ENCODE measurements at places on chromosomes 2 and 18.

DNA sequence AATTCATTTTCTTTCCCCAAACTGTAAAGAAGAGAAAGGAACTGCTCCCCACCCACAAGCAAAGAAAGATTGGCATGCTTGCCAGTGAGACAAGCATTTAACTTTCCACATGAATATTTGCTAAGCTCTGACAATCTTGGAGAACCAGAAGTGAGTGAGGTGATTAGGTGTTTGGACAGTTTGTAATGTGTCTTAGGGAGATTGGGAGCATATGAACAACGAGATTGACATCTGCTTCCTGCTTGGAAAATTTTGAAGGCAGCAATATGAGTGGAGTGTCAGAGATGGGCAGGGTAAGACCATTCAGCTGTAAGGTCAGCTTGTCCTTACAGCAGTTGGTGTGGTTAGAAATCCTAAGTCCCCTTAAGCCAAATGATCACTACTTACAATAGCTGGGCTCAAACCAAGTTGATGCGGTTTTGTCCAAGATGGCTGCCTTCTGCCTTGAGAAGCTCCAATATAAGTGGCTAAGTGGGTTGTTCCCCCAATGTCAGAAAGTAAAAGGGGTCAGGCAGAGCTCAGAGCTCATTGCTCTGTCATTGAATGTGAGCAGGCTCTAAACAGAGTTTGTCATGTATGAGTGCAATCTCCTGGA, 36.0 kb upstream of the GALNT5 start:
- DNase-seq, result no peak

DNA sequence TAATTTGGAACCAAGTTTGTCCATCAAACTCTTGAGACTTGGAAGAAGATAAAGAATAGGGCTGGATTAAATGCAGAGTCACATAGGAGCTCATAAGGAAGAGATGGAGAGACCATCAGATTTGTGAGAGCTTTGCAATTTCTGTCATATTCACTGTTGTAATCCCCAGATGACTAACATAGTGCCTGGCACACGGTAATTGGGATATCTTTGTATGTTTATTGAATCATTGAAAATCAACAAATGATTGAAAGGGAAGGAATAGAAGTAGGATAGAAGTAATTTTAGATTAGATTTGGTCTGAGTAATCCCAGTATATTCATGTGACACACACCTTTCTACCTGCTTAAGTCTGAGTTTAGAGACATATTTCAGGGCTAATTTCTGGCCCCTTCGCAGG, 75.4 kb downstream of the LCLAT1 start:
- DNase-seq, result no peak

DNA sequence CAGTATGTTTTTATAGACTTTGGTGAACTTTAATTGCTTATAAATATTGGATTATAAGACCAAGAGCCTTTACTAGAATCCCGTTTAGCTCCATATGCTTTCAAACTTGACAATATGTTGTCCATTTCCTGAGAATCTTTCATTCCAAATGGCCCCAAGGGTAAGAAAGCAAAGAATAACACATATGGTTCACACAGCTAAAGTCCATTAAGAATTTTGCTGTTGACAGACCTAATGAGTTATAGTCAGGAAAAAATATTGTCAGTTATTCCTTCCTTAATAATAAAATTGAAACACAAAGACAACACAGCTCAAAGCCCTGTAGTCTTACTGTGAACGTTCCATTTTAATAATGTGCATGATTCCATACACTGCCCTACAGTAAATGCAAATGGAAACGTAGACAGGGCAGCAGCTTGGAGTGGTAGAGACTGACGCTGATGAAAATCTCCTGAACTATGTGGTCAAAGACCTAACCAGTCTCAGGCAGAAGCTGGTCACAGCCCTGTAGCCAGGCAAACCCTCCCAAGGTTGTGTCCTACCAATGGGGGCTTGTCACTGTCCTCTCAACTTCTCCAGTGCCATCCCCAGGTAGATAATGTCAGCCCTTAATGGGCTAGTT, 49.0 kb upstream of the ATIC start:
- DNase-seq, result no peak

GRCh38 chr2:12543076-12543977, 173.4 kb upstream of the TRIB2 start:
- peak; percentile 29 for DNase-seq

GRCh38 chr2:56757884-56758545, 574.2 kb downstream of the CCDC85A start:
- DNase-seq, result no peak

- peak; percentile 38 for DNase-seq
Measured at GRCh38 chr2:152189622-152190495, 14.3 kb upstream of the STAM2 start.

GRCh38 chr2:66073172-66073571, 361.8 kb upstream of the MEIS1 start:
- DNase-seq, result no peak

DNA sequence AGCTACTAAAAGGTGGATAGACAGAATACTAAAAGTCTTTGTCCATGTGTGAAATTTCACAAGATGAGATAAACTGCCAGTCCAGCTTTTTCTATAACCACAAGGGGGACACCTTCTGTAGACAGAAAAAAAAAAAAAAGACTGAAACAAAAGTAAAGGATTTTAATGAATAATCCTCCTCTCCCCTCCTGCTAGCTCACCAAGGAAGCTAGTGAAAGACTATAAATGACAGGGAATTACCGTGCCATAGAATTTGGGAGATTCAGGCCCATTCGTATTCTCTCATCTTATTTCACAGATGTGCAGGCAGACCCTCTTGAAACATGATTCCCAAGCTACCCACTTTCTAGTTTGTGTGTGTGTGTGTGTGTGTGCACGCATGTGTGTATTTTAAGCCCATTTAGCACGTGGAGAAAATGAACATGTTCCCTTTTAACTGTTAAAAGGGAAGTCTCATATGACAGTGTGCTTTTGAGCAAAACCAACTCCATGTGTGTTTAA, 36.3 kb upstream of the SLC8A1 start:
- no peak for DNase-seq

DNA sequence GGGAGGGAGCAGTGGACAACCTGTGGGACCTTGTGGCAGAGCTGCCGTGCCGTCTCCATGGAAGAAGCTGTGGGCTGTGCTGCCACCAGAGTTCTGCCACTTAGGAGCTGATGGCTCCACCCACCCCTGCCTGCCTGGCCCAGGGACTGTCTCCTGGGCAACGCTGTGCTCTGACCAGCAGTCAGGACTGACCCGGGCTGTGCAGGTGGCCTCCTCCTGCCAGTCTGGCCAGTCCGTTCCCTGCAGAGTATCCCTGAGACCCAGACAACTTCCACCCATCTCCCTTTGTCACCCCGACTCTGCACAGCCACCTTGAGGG, 12.8 kb downstream of the ASIC4 start:
- DNase-seq, result peak; percentile 59

GRCh38 chr2:191679818-191680600, 2.1 kb downstream of the NABP1 start:
- no peak for DNase-seq

GRCh38 chr2:185384822-185385560, 353.6 kb upstream of the FSIP2 start:
- DNase-seq, result no peak

- DNase-seq, result no peak
Measured at GRCh38 chr2:159148901-159149300, 137.6 kb downstream of the WDSUB1 start.

DNA sequence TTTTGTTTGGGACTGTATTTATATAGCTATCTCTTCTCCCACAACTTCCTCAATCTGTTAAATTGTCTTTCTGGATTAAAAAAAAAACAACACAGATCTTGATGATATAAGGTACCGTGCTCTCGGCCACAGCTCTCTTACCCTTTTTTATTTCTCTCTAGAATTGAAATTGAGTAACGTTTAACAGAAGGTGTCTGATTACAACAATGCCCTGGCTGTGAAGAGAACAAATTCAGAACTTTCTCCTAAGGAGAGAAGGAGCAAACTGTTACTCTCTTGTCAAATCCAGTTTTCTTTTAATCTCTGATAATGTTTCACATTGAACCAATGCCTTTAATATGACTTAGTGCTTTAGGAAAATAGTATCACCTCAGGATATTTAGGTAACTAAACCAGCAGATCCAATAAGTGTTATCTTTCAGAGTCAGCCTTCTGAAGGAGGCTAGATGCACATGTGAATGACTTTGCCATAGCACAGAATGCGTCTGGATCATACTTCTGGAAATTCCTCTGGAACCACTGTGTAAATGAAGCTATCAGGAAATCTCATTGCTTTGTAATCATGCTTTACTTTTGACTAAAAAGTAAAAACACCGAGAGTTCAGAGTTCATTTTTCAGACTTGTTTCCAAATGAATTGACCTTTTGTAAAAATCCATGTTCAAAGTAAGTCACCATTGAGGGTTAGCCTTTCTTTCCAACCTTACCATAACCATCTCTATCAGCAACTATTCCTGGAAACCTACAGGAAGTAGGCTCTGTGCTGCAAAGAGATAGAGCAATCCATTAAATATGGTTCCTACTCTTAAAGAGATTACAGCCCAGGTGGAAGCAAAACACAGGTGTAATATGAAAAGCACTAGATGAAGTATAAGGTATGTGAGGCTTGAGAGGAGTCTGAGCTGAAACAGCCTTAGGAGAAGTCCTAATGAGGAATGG, 147.0 kb upstream of the OSR1 start:
- DNase-seq, result no peak

GRCh38 chr18:69626171-69626570, 225.5 kb downstream of the DOK6 start:
- no peak for DNase-seq

GRCh38 chr2:101238930-101239759, 13.5 kb upstream of the CNOT11 start:
- no peak for DNase-seq

DNA sequence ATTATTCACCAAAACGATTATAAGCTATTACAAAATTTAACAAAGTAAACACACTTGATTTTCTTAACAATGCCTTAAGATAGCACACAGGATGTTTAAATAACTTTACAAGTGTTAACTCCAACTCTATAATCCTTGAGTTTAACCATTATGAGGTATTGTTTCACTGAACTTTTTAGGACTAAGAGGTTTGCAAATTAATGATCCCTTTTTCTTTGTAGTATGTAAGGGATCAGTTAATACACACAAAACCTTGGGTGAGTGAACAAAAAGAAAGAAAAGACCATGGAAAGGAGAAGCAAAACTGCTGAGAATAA, 21.5 kb upstream of the TFPI start:
- DNase-seq, result no peak

- DNase-seq, result no peak
Measured at GRCh38 chr2:204024503-204024902, 87.9 kb downstream of the ICOS start.

GRCh38 chr18:51506811-51507210, 309.3 kb upstream of the MEX3C start:
- DNase-seq, result no peak

GRCh38 chr2:9106338-9107167, 100.1 kb upstream of the ASAP2 start:
- DNase-seq, result no peak

DNA sequence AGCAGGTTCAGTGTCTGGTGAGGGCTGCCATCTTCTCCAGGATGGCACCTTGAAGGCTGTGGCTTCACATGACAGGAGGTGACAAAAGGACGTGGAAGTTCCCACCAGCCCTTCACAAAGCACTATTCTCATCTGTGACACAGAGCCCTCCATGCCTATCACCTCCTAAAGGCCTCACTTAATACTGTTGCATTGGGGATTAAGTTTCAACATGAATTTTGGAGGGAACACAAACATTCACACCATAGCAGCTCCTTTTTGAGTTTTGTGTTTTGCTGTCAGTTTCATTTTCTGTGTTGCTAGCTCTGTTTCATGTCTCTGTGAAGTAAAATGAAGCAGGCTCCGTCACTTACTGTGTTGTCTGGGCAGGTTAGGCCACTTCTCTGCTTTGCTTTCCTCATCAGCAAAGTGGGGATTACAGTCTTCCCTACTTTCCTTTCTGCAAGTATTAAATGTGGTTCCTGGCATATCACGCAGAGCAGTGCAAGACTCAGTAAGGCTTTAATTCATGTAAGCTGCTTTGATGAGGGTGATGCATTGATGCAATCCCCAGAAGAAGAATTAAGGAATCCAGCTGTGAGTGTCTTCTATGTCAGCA, 31.6 kb downstream of the LIMS1 start:
- DNase-seq, result no peak

GRCh38 chr18:35141567-35142274, 99.1 kb upstream of the ZNF397 start:
- no peak for DNase-seq

GRCh38 chr18:6270771-6271216, 143.9 kb downstream of the L3MBTL4 start:
- DNase-seq, result no peak

GRCh38 chr2:158716921-158717320, 78.2 kb upstream of the DAPL1 start:
- no peak for DNase-seq

- no peak for DNase-seq
Measured at GRCh38 chr18:9354256-9354655, 19.7 kb downstream of the TWSG1 start.

- DNase-seq, result no peak
Measured at GRCh38 chr2:57617318-57617717, 429.3 kb upstream of the VRK2 start.

GRCh38 chr2:234626566-234627130, 129.8 kb upstream of the ARL4C start:
- no peak for DNase-seq

DNA sequence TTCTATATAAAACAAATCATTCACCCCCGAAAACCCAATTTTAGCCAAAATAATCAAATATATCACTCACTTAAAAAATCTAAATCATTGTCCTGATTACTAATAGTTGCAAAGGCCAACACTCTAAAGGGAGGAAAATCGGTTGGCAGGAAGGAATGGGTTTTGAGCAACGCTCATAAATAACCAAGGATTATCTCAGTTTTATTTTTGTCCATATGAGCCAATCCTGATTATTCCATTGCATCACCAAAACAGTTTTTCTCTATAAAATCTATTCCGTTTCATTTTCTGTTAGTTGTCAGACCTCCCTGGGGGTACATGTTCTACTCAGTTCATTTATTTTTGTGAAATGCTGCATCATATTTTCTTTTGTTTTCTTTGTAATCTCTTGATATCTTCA, 174.1 kb downstream of the LRATD1 start:
- no peak for DNase-seq

DNA sequence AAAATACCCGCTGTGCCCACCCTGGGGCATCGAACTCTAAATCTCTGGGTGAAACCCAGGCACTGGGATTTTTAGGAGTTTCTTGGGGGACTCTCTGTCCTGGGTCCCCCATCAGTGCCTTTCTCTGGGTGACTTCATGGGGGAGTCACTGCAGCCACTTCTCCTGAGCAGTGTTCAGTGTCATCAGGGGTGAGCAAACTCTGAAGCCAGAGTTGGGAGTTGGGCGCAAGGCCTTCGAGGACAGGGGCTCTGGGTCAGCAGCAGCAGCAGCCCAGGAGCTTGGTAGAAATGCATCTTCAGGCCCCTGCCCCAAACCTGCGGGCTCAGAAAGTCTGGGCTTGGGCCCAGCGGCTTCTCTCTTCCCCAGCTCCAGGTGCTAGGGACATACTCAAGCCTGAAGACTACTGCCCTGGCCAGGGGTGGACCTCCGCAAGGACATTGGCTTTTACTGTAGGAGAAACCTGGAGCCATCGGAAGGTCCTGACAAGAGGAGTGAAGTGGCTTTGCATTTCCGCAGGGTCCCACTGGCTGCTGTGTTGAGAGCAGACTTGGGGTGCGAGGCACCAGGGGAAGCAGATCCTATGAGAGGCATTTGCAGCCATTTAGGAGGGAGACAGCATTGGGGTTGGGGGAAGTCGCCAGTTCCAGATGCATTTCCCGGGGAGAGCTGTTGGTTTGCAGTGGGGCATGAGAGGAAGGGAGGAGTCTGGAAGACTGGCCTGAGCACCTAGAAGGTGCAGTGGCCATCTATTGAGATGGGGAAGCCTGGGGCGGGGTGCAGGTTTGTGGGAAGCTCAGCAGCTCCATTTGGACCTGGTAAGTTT, 51.5 kb upstream of the FAHD2A start:
- DNase-seq, result no peak

- no peak for DNase-seq
Measured at GRCh38 chr2:18153741-18154140, 275.3 kb downstream of the KCNS3 start.
